AG10803 (cell line): ENCODE measurements at places on chromosomes 11 and 22.

- no peak for DNase-seq
Measured at GRCh38 chr11:69978841-69979614, 99.1 kb upstream of the ANO1 start.

DNA sequence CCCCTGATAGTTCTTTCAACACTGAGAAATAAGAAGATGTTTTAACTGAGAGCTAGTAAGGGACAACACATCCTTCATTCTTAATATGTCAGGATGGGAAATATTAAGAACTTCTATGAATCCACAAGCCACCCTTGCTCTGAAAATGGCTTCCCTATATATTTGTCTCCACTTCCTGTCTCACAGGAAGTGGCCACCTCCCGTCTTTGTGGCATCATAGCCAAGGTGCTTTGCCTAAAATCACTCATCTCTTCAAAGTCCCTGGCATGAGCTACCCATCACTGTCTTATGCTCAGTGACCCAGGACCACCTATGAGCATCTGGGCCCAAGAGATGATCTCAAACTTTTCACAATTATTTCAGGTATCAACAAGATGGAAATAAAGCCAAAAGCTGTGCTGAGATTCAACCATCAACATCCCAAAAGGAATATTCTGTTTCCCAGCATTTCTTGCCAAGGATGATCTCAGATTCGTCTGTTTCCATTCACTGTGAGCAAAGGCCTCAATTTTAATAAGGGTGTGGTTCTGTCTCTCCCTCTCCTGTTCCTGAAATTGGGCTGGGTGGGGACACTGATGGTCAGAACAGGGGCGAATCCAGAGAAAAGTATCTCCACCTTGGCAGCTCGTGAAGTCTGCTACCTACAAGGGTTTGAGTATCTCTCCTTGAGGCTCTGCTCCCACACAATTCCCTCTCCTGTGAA is 493.9 kb downstream of the MN1 start:
- no peak for DNase-seq

DNA sequence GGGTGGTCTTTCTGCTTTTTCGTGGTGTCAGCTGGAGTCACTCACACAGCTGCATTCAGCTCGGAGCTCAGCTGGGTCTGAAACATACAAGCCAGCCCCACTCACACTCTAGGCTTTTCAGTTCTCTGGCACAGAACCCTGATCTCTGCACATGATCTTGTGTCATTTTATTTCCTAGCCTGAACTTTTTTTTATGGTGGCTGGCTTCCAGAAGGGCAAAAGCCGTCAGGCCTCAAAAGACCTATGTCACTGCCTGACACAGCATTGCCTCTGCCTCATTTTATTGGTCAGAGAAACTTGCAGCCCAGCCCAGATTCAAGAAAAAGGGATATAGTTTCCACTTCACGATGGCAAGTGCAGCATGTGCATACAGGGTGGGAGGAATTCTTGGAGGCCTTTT is 117.8 kb downstream of the NTM start:
- no peak for DNase-seq

DNA sequence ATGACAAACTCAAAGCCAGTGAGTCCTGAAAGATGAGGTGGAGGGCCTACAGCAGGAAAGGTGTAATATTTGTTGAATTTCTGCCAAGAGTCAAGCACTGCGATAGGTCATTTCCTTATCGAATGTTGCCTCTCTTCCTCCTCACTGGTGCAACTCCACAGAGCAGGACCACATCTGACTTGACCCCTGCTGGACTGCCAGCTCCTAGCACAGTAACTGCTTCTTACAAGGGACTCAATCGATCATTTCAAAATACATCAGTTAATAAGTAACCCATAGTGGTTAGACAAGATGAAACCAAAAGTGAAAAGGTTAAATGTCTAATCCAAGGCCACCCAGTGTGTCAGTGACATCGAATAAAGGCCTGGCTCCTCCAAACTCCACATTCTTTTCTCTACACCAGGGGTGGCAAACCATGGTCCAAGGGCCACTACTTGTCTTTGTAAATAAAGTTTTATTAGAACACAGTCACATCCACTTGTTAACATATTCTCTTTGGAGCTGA is 98.5 kb upstream of the CSNK2A3 start:
- no peak for DNase-seq

GRCh38 chr11:35727140-35727539 is 64.6 kb downstream of the TRIM44 start:
- no peak for DNase-seq
